ENCODE measurements at places on chromosomes 7 and 10.

DNA sequence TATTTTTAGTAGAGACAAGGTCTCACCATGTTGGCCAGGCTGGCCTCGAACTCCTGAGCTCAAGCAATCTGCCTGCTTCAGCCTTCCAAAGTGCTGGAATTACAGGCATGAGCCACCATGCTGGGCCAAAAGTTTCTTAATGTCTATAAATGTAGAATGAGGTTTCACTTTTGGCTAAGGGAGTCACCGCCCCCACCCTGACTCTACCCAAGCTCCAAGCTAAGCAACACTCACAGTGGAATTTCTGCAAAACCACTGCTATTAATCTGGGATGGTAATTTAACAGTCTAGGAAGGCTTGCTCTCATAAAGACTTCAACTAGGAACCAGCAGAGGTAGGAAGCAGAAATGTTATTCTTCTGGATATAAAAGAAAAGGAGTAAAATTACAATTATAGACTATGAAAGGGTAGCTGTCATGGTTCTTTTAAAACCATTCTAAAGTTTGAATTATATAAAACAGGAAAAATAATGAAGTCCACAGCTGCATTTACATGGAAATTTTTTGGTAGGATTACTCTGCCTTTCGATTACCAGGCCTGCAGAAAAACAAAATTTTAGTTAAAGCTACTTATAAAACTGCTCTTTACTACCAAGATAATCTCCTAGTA, 211.6 kb downstream of the SFMBT2 start:
- DNase-seq: no peak

- no peak for DNase-seq
Observed at GRCh38 chr10:88534072-88534665, 48.9 kb downstream of the RNLS start.

GRCh38 chr7:117458977-117459583, 20.7 kb upstream of the CFTR start:
- DNase-seq: no peak

GRCh38 chr7:74526780-74527179, 73.1 kb downstream of the GTF2IRD1 start:
- no peak for DNase-seq

DNA sequence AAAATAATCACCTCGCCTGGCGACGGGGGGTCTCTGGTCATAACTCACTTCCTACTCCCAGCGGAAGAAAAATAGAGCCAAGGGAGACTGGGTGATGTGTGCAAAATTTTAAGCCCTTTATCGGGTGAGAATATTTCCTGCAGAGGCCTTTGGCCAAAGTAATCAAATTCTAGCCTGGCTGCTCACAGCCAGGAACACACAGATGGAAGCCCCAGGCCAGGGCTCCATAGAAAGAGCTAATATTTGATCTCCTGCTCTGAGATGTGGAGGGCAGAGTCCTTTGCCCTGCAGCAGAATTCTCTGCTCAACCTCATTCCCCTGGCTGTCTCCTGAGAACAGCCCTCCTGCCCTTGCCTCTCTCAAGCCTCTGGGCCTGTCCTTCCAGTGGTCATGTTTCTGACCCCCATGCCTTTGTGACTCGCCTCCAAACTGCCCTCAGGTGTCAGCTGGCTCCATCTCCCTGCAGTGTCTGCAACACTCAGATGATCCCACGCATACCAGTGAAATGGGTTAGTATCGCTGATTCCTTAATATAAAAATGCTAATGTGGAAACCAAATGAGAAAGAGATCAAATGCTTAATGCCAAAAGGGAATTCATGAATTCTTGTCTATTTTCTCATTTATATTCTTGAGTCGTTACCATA, 34.5 kb downstream of the FRMD4A start:
- peak; percentile 88 for DNase-seq

DNA sequence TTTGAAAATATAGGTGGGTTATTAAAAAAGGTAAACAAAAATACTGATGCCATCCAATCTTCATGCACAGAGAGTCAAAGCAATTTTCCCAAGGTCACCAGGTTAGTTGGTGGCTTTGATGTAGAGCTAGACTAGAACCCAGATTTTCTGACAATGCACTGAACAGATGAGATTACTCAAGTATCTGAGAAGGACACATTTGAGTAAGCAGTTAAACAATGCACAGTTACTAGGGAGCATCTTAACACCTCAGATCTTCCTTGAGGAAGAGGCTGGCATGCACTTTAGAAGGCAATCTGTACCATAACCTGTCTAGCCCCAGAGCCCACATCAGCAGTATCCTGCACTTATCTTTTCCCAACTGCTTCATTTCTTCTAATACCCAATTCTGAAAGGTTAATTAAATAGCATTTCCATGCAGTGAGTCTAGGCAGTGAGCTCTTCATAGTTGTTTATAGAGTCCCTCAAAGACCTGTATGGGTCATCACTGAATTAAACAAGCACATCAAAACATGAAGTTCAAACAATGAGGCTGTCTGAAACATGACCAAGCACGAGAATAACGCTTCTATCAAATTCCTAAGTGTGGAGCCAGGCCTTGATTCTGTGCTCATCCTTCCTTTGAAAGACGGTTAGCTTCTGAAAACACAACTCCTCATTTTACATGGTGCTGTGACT, 38.2 kb upstream of the ANK3 start:
- no peak for DNase-seq

DNA sequence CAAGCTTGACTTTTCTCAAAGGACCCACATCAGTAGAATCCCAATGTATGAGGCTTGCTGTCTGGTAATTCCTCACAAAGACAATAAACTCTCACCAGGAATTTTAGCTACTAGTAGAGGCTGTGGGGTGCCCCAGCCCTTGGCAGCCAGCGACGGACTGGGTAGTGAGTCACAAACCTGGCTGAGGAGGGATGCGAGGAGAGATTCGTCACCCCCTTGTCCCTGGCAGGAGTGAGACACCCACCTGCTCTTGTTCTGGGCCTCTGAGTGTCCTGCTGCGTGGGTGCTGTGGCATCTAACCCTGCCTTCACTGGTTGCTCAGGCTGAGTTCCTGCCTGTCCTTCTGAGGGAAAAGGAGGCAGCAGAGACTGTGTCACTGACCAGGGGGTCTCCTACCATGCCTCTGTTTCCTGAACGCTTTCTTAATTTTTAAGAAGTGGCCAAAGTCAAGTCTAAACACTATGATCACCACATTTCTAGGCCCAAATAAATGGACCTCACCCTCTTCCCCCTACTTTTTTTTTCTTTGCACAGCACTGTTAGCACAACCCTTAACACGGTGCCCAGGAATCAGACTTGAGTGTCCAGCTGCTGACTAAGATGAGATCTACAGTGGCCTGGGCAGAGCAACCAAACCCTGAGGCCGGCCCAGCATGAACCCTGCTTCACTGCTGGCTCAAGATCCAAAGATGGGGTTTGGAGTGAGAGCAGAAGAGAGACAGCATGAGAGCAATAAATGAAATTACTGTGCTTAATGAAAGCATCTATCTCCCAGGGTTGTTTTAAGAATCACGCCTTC, 146.4 kb downstream of the ANLN start:
- no peak for DNase-seq

GRCh38 chr7:5422396-5423305, 983 bp downstream of the TNRC18 start:
- no peak for DNase-seq

GRCh38 chr7:22301790-22302189, 55.2 kb downstream of the RAPGEF5 start:
- no peak for DNase-seq

GRCh38 chr7:35025369-35025870, 11.9 kb downstream of the DPY19L1 start:
- no peak for DNase-seq

DNA sequence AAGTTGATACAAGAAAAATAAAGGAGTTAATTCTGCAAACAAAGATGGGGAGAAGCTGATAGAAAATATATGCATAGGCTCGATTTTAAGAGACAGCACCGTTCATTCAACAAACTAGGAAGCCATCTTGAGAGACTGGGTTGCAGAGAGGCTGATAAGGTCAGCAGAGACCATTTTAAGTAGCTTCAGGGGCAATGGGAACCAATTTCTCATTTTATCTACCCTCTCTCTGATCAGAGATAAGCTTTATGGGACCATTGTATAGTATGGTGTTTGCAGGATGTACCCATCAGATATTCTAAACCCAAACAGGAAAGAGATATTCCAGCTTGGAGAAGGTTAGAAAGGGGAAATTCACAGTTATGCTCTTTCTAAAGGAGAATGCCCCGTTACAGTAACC, 499.5 kb downstream of the SORCS3 start:
- no peak for DNase-seq

DNA sequence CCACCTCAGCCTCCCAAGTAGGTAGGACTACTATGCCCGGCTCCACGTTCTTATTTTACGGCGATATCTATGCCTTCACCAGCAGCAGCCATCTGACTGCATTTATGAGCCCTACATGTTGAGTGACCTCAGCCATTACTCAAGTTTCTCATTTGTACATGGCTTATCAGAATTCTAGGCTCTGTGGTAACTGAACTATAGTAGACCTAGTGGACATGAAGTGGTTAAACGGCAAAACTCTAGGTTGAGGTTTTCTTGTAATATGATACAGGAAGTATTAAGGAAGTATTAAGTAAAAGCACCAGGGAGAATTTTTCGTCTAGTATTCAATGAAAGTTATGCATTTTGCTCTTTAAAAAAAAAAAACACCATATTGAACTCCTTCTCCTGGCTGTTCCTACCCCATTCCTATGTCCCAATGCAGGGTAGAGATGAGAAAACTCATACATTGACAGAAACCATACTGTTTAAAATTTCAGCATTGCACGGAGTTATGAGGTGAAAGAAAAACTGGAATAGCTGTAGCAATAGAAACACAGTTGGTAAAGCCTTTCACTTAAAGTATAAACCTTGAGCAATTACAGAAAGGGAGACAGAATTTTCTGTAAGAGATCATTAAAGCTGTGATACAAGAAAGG, 39.8 kb upstream of the EPC1 start:
- DNase-seq: no peak

- DNase-seq: peak; percentile 86
Observed at GRCh38 chr7:68684246-68684839, 913.9 kb upstream of the AUTS2 start.

GRCh38 chr7:85125651-85126131, 61.2 kb downstream of the SEMA3D start:
- no peak for DNase-seq
